Activated naive CD8-positive, alpha-beta T cell treated with anti-CD3 and anti-CD28 coated beads, Interleukin-2, amount 10 ng/mL, durations not matched to agents 7 days and 5 days (primary cell): ENCODE measurements at places on chromosomes 16 and 17. TPM values are rescaled to one million over a fixed set of nuclear protein-coding genes. Genes with fewer than 3 reads are reported as not detected.

DNA sequence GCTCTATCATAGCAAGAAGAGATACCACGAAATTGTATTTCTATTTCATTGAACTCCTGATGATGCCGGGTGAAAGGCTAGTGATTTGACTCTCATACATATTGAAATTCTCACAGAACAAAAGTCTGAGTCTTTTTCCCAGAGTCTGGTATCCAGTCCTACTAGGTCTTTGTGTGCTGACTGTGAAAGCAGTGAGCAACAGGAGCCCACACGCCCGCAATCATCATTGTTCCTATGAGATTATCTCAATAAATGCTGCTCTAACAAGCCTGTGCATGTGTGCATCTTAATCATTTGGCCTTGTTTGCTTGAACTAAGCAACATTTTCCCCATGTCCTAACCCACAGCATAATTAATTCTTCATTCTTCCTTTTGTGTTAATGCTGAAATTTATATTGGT lies 1466.0 kb downstream of the CDH11 start:
- DNase-seq: no peak

DNA sequence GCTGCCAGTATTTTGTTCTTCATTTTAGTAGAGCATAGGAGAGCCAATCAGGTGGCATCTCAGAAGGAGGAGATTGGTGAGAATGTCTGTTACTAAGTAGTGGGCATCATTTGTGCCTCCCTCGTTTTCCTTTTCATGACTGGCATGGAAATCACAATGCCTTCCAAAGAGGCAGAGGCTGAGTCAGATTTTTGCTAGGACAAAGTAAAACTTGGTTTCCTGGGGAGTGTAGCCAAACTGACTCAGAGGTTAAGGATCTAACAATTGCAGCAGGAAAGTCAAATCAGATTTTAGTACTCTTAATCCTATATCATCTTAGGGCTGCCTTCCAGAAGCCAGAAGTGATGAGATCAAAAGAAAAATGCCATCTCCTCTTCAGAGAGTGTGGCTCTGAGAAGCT lies 138.7 kb downstream of the ANKFN1 start:
- DNase-seq: no peak

DNA sequence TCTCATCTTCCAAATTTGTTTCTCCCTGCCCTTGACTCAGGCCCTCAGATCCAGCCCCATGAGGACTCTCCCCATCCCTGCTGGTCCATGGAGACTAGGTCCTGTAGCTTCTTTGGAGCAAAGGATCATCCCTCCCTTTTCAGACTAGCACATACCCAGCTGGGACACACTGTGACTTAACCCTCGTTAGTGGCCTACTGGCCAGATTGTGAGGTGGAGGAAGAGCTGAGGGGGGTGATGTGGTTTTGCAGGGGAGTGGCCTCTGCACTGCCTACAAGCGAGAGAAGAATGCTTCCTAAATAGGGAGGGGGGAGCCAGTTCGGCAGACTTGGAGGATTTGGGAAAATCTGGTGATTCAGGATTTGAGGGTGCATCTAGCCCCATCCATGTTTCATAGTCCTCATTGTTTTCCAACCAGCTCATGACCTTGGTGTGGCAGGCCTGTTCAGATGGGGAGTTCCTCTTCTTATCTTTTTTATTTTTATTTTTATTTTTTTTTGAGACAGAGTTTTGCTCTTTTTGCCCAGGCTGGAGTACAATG lies 47.8 kb upstream of the SLC47A1 start:
- no peak for DNase-seq

DNA sequence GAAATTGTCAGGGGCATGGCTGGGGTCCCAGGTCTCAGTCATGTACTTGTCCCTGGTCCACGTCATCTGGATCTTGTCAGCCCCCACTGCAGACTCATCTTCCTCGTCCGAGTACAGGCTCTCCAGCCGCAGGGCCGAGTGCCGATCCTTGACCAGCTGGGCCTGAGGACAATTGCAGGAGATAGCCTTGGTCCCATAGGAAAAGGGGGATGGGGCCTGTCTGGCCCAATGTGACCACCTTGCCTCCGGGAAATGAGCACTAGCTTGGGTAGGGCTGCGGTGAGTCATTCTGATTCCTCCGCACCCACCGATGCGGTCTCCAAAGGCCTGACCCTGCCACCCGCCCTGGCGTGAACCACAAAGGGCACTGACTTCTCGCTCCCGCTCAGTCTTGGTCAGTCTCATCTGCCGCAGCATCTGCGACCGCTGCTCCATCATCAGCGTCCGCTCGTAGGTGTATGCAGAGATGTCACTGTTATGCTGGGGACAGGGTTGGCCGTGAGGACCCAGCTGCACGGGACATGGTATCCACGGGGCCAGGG lies 1.5 kb upstream of the LCAT start:
- no peak for DNase-seq

The SP6 gene
- total RNA-seq: 0.22 TPM

The CHST5 gene
- not detected for total RNA-seq

The GCGR gene
- not detected for total RNA-seq

The CD79B gene
- total RNA-seq: 17.0 TPM

The PMFBP1 gene
- 5.0 TPM for total RNA-seq

The VASN gene
- total RNA-seq: 0.11 TPM
